ENCODE measurements at places on chromosomes 3 and 15.

DNA sequence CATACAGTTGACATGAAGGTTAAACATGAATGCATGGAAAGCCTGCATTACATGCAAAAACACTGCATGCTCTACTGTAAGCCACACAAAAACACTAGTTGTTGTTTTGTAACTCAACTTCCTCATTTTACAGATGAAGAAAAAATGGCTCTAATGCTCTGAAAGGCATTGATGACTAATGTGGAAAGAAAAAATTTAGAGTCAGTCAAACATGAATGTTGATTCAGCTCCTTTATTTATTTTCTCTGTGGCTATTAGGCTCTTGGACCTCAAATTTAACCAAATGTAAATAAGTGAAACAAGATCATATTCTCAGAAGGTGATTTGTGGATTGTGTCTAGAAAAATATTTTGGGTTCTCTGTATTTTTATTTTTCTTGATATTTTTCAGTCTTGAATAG is 336.7 kb upstream of the ZNF717 start:
- no peak for DNase-seq

DNA sequence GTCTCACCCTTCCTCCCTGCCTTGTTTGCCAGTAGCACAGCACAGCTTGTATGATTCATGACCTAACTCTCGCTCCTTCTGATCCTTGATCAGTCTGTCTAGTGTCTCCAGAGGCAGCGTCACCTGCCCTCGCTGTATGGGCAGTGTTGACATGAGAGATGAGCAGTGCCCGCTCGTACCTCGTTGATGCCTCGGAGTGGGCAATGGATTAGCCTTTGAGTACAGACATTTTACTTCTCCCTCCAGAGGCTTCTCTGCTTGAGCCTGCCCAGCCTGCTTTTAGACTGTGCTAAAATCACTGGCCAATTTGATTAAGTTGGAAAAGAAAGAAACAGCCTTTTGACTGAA is 569.0 kb downstream of the NTRK3 start:
- no peak for DNase-seq

- DNase-seq, result no peak
Measured at GRCh38 chr3:156429125-156429524, 125.8 kb downstream of the SSR3 start.

DNA sequence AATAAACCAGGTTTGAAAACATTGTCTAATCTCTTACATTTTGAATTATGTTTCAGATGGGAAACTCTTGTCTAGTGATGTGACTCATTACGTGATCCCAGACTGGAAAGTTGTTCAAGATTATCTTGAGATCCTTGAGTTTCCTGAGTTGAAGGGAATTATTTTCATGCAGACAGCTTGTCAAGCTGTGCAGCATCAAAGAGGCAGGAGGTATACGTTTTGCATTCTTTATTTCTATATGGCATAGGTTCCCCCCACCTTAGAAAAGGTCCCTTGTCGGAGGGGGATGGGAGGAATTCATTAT is 1.5 kb downstream of the DIS3L start:
- DNase-seq, result peak; percentile 46

DNA sequence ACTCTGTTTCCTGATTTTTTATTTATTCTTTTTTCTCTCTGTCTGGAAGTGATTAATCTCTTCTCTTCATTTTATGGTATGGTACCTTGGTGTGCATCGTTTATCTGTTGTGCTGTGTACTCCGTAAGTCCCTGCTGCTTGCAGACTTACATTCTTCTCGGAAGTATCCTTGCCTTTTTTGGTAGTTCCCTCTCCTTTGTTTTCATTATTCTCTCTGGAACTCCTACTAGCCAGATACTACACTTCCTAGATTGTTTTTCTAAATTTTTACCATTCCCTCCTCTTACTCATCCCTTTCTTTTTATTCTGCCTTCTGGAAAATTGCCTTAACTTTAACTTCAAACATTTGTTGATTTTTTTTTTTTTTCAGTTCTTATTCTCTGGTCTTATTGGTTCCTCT is 27.2 kb downstream of the PIK3CA start:
- no peak for DNase-seq

- no peak for DNase-seq
Measured at GRCh38 chr3:12705981-12706380, 42.1 kb upstream of the RAF1 start.

- no peak for DNase-seq
Measured at GRCh38 chr3:124383846-124384466, 346.3 kb upstream of the UMPS start.

- DNase-seq, result no peak
Measured at GRCh38 chr3:183178833-183179549, 16.5 kb upstream of the LAMP3 start.

DNA sequence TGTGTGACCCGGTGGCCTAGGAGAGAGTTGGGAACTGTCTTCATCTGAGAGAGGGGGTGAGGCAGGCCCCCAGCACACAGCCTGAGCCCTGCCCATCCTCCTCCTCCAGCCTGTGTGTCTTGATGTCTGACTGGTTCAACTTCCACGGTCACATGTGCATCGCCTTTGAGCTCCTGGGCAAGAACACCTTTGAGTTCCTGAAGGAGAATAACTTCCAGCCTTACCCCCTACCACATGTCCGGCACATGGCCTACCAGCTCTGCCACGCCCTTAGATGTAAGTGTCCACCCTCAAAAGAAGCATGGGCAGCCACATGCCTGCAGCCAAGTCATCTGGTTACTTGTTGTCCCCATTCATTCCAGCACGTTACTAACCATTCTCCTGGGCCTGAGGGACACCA is 10.1 kb downstream of the CLK3 start:
- no peak for DNase-seq

- DNase-seq, result no peak
Measured at GRCh38 chr3:186225603-186226002, 116.7 kb upstream of the ETV5 start.

DNA sequence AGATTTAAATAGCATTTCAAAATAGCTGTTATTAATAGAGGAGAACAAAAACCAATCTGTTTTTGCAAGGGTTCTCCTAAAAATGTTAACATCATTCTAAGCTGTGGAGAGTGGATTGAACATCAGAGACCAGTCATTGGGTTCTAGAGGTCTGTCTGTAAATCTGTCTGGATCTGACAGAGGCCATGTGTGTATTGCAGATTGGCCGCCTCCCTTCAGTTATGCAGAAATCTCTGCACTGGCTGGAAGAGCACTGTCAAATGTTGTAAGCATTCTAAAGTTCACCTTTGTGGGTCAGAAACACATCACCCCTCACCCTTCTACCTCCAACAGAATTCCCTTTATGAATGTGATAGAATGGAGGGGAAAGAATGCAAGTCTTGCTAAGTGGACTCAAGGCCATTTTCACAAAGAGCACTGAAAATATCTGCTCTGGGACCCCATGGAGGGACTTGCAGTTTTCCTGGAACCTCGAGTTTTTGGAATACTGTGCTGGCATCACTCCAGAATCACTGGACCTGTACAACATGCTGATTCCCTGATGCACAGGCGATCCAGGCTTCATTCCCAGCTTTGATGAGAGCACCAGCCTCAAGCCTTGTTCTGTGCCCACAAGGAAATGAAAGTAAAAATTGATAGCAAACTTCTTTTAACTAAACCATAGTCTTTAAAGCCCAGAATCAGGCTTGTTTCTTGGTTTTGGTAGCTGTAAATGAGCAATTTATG is 8.4 kb downstream of the FAM81A start:
- no peak for DNase-seq

- DNase-seq, result no peak
Measured at GRCh38 chr15:41417418-41418195, 712 bp downstream of the RTF1 start.

GRCh38 chr15:46059921-46060594 is 425.2 kb downstream of the SQOR start:
- DNase-seq, result no peak

- DNase-seq, result no peak
Measured at GRCh38 chr15:33064878-33065277, 129.6 kb downstream of the FMN1 start.

DNA sequence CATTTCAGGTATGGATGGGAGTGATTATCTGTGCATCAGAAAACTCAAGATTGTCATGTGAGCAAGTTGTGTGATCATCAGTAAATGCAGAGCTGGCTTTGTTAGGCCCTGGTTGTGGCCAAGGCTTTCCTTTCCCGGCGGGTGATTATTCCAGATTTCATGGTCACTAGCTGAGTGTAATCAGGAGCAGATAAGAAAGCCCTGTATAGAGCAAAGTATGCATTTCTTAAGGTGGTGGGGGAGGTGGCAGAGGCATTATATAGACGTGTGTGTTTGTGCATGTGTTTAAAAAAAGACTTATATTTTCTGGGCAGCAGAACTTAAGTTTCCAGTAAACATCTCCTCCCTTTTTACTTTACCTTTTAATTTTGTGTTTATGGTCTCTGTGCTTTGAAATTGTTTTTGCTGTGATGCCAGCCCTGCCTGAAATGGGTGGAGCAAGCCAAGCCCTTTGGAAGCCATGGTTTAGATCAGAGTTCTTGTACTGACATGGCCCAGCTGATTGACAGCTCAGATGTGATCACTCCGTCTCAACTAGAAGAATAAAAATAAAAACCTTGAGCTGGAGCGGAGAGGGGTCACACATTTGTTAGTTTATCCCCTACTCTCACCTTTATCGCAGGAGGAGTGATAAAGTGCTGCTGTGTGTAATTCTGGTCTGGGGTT is 22.2 kb downstream of the SMAD3 start:
- DNase-seq, result no peak

DNA sequence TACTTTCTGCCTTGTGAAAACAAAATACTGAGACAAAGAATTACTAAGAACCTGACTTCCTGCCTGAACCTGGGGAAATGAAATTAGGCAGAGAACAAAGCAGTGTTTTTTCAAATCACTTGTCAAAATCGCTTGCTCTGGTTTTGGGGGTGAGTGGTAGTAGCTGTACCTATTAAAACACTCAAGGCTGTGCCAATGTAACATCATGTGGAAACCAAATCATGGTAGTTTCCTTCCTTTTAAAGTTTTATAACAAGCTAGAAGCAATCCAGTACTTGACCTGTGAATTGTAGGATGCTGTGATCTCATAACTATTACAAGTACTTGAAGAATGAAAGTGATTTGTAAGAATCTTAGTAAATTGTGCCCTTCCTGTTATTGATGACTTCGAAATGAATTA is 6.7 kb downstream of the CMTM8 start:
- DNase-seq, result no peak

DNA sequence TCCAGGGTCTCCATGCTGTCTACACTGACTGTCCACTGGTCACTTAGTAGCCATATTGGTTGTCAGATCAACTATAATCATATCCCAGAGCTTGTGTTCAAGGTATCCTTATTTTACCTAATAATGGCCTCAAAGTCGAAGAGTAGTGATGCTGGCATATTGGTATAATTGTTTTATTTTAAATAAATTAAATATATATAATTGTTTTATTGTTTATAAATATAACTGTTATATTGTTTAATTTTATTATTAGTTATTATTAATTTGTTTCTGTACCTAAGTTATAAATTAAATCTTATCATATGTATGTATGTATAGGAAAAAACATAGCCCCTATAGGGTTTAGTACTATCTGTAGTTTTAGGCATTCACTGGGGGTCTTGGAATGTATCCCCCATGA is 205.0 kb downstream of the FOXP1 start:
- no peak for DNase-seq

DNA sequence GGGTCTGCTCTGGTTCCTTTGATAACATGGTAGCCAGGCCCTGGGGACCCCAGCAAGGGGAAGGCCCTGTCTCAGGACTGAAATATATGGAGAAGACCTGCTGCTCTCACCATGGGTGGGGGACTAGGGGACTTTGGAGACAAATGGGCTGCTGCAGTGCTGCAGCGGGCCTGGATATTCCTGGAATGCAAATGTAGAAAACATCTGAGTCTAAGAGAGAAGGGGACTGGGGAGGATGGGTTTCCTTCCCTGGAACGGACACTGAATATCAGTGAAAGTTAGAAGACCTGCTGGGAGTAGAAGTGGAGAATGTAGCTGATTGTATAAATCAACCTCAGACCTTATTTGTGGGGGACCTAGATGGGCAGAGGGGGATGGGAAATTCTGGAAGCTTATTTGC is 3.1 kb upstream of the HCN4 start:
- DNase-seq, result no peak

DNA sequence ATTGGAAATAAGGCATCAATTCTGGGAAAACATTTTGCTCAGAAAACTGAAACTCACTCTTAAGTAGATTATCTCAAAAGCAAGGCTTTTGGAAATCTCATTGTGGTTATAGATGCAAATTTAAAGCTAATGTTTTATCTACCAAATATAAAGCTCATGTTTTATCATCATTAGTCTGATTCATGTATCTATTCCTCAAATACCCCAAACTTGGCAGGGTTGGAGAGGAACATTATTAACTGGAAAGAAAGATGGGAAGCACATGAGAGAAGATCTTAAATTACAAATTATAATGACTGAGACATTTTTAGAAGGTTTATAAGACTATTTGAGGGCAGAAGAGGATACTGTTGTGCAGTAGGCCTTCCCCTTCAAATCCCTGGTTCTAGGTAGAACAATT is 137.3 kb upstream of the TGFBR2 start:
- DNase-seq, result no peak

DNA sequence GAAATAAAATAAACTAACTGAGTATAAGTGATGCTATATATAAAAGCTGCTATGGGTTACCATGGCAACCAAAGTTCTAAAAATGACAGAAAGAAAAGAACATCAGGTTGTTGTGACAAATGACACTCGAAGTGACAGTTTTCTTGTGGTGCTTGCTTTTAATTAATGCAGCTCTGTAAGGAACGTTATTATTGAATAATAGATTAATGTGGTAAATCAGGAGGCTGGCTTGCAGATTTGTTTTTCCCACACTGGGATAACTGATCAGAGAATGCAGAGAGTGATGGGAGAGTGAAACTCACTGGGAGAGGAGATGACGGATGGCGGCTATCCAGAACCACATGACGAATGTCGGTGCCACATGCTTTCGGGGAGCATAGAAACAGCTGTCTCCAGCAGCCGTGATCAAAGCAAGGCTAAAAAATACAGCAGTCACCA is 207.0 kb upstream of the ATP10A start:
- DNase-seq, result no peak

- no peak for DNase-seq
Measured at GRCh38 chr3:27930052-27930602, 208.0 kb upstream of the EOMES start.

DNA sequence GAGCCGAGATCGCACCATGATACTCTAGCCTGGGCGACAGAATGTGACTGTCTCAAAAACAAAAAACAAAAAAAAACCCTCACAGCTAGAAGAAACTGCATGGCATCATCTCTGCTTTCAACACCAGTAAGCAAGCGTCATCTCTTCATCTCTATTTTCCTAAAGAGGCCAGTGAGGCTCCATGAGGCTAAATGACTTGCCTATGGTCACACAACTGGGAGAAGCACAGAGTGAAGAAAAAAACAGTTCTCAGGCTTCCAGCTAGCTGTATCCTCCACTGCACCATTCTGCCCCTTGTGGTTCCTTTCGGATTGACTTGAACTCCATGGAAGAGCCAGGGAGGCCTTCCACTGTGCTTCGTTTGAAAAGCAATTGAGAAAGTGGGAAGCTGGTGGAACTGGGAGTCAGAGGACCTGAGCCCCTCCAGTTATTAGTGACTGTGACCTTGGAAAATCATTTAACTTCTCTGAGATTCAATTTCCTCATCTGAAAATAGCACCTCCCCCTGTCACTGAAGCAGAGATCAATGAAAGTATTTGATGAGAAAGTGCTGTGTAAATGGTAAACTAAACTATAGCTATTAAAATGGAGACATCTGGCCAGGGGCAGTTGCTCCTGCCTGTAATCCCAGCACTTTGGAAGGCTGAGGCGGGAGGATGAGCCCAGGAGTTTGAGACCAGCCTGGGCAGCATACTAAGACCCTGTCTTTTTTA is 32.1 kb upstream of the DENND4A start:
- DNase-seq, result no peak

Measured in HS-5 (cell line).